ENCODE measurements at places on chromosomes 12 and 14.

- no peak for DNase-seq
Measured at GRCh38 chr14:22384167-22384549, 204.9 kb downstream of the DAD1 start.

GRCh38 chr12:11710906-11711305 lies 61.4 kb downstream of the ETV6 start:
- no peak for DNase-seq

- no peak for DNase-seq
Measured at GRCh38 chr12:95515197-95515596, 36.1 kb downstream of the USP44 start.

DNA sequence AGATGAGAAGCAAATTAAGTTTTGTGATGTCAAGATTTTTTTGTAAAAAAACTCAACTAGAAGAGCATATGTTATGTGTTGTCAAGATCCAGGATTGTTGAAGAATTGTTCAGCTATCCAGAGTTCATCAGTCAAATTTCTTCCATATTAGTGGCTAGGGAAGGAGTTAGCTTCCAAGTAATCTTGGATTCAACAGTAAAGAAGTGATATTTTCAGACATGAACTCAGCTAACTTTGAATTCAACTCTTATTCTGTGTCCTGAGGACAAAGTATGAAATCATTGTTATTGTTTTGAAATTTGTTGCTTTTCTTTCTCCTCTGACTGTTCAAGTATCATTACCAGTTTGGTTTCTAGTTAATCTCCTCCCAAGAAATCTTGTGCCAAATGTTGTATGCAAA lies 589.3 kb upstream of the NOVA1 start:
- DNase-seq, result no peak

DNA sequence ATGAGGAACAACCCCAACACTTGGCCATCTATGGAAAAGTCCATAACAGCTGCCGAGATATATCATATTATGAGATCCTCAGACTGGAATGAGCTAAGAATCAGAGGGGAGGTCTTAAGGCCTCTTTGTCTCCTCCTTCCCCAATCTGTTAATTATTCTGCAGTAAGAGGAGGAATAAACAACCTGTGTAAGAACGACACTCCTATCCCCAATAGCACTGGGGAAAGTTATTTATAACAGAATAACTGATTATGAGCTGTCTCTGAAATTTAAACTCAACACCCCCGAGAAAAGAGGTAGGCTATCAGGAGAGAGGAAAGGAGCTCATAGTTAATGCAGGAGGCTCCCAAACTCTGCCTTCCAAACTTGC lies 68.0 kb downstream of the NIN start:
- DNase-seq, result no peak

DNA sequence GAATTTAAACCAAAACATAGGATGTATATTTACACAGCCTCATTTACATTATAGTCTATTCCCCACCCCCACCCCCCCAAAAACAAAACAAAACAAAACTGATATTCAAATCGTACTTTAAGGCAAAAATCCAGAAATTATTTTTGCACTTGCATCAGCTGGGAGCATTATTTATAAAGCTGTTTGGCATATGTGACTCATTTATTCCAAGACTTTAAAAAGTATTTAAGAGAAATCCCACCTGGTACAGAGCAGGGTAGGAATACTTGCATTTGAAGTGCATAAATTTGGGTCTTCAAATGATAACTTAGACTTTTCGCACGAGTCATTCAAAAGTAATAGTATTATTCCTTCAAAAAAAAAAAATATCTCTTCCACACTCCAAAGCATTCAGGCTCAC lies 1.1 kb downstream of the KLHL28 start:
- no peak for DNase-seq

GRCh38 chr12:20681334-20681733 lies 13.8 kb upstream of the SLCO1C1 start:
- DNase-seq, result no peak

DNA sequence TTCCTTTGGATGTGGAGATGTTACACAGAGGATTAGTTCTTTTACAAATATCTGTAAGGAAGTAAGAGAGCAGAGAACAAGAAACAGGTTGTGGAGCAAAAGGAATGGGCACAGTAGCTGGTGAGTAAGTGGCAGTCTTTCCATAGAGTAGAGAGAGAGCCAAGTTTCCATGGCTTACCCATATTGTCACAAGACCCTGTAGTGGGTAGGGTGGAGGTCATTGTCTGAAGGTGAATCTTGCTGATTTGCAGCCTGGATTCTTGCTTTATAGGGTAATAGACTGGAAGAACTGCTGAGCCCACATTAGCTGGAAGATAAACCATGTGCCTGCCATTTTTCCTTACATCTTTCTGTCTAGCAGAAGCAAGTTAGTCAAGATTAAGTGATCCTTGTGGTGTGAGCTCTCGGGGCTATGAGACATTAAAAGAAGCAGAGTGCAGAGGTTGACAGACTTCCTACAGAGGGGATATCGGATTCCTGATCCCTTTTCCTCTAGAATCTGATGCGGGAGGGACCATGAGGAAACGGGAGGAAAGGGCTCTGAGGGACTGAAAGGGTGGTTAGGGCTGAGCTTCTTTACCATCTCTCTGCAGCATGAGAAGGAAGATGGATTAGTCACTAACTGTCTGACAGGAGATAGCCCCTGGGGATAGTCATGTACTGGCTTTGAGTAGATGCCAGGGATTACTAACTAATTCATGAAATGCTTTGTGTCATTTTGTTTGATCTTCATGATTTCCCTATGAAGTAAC lies 44.0 kb upstream of the LRTM2 start:
- no peak for DNase-seq

DNA sequence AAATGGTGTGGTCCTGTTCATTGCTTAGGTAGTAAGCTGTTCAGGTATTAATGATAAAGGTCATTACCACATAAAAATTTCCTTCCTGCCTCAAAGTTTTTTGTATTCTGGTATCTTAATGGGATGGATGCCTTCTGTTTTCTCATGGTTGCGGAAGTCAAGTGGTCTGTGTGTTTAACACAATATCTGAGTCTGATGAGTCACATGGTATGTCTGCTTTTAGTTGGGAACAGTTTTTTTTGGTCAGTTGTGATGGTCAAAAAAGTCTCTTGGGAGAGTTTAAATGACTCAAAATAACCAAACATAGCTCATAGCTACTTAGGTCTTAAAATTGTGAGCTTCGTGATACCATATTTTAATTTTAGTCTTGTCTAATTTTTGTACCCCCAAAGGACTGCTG lies 40.7 kb downstream of the STK38L start:
- DNase-seq, result no peak

DNA sequence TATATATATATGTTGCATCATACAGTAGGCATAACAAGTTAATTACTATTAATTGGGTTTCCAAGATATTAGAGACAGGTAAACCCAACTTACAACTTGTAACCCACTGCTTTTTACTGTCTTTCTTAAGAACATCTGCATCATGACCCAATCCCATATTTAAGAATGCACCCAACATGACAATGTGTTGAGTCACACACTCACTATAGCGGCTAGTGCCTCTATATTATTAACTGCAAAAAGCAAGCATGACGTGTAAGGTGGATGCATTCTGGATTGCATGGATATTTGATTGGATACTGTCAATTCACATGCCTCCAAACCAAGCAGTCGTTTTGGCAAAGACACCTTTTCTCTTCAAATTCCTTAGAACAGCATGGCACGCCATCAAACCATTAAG lies 68.2 kb downstream of the KSR2 start:
- no peak for DNase-seq

DNA sequence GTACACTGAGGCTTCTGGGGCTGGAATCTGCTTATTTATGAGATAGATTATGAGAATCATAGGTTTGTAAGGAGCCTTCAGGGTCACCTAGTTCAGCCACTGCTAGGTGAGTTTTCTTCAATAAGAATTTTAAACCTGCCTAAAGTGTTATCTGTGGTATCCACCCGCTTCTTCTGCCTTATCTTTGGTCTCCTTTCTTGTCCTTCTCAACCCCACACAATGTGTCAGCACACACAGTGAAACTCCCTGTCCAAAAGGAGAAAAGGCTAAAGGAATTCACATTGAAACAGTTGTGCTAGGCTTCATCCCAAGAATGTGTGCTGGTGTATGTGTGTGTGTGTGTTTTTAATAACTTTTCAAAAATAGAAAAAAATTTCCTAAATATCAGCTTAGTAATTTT lies 259.3 kb upstream of the BTG1 start:
- no peak for DNase-seq

DNA sequence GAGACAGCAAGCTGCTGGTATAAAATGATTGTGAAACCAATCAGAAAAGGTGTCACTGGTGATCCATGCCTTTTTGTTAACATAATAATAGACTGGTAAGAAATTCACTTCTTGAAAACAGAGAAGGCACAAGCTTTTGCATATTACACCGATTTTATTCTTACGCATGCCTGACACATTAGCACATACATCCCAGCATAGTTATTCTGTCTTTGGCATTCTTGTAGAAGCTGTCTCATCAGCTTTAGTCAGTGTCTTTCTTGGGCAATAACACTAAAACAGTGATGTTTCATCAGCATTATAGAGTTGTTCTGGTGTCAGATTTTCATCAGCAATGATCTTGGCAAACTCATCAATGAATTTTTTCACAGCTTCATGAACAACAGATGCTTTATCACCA lies 283.4 kb upstream of the TMTC1 start:
- no peak for DNase-seq

GRCh38 chr12:1872001-1872400 lies 46.5 kb downstream of the CACNA2D4 start:
- no peak for DNase-seq

DNA sequence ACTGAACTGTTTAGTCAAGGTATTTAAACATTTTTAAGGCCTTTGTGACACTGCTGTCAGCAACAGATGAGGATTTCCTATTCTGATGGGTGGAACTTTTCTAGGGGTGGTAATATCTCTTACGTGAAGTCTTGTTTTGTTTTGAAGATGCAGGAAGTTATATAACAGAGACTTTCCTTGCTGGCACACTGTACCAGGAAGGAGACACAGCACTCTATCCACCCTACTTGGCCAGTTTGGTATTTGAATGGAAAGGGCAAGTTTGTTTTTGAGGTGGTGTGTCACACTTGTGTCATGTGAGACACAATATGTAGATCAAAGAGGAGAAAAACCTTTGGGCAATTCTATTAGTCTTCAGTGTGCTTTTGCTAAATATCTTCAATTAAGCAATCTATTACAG lies 51.6 kb upstream of the SRP54 start:
- DNase-seq, result no peak

DNA sequence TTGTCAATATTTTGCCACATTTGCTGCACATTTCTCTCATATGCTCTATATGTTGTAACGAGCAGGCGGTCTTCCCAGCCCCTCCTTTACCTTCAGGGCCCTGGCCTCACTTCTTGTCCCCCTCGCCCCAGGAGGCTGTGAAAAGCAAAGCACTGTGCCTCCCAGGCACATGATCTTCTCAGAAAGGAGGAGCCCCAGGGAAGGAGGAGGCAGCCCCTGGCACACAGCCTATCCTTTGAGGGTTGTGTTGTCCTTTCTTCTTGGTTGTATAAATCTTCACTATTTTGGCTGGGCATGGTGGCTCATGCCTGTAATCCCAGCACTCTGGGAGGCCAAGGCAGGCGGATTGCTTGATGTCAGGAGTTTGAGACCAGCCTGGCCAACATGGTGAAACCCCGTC lies 77.0 kb downstream of the PPP2R5C start:
- DNase-seq, result no peak

- no peak for DNase-seq
Measured at GRCh38 chr14:92556255-92556741, 42.7 kb downstream of the RIN3 start.

DNA sequence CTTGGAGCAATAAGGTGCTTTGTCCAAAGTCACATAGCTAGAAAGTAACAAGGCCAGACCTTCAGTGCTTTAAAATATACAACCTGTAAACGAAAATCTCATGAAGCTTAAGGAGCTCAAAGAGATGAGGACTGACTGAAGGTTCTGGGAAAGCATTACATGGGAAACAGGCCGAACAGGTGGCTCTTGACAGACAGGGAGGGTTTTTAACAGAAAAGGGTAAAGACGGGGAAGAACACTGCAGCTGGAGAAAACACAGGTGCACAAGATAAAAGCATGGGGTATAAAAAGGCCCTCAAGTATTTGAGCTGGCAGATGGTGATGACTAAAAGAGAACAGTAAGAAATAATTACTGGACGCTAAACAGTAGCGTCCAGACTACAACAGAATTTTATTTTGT lies 257.2 kb downstream of the NELL2 start:
- no peak for DNase-seq

GRCh38 chr14:59482541-59483331 lies 1.5 kb downstream of the L3HYPDH start:
- DNase-seq, result no peak

DNA sequence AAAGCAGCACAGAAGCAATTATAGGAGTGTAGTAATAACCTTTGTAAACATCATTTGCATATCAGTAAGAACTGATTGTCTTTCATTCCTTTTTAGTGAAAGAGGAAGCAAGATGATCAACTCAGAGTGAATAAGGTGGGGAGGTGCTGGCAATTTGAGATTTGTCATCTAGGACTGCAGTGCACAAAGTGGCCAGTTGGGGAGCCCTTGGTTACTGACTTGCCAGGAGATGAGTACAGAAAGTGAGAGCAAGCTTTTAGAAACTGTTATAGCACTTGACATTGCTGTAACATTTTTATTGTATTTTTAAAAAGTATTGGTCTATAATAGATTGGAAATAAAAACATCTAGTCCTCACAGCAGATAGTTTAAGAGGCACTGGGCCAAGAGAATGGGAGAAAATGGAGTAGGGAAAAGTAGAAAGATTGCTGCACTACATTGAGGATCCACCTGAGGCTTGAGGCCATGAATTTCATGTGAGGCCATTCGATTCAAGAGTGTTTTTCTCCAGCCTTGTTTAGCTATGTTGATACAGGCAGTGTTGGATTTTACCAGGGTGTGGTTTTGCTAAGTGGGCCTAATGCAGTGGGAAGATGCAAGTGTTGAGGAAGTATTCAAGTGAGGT lies 98.2 kb downstream of the SNAPC1 start:
- peak; percentile 61 for DNase-seq

GRCh38 chr12:28350502-28350901 lies 160.2 kb downstream of the CCDC91 start:
- DNase-seq, result no peak

GRCh38 chr12:48952691-48953090 lies 4.6 kb downstream of the ARF3 start:
- DNase-seq, result no peak

GRCh38 chr12:45219621-45220020 lies 3.7 kb downstream of the ANO6 start:
- DNase-seq, result no peak

GRCh38 chr12:94207849-94208621 lies 59.7 kb downstream of the PLXNC1 start:
- DNase-seq, result no peak

DNA sequence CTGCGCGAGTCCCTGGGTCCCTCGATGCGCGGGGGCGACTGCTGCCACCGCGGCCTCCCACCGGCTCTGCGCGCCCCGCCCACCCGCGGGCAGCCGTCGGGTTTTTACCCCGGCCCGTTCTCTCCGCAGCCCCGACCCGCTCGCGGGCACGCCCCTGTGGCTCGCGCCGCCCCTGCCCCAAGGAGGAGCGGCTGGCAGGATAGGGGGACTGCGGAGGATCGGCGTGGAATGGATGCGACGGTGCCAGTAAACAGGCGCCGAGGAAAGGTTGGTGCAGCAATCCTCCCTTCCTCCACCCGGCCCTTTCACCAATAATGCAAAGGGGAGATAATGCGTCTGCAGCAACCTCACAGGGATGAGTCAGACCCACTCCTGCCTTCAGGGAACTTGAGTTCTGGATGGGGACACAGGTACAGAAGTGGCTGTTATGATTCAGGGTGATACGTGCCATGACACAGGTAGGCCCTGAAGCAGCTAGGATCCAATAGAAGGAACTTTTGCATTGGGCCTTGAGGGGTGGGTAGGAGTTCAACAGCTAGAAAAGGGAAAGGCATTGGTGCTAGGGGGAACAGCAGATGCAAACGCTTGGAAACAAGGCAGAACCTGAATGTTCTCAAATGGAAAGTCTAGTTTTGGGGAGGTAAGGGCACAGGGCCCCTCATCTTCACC lies 554 bp upstream of the DEGS2 start:
- no peak for DNase-seq
